ENCODE measurements at places on chromosomes 12 and 14.
A peak's percentile ranks its signal among the peaks of the same experiment; 100 is the strongest.

- DNase-seq: no peak
These were observed 2.8 kb downstream of the KRT78 start for GRCh38 chr12:52845946-52846345.

DNA sequence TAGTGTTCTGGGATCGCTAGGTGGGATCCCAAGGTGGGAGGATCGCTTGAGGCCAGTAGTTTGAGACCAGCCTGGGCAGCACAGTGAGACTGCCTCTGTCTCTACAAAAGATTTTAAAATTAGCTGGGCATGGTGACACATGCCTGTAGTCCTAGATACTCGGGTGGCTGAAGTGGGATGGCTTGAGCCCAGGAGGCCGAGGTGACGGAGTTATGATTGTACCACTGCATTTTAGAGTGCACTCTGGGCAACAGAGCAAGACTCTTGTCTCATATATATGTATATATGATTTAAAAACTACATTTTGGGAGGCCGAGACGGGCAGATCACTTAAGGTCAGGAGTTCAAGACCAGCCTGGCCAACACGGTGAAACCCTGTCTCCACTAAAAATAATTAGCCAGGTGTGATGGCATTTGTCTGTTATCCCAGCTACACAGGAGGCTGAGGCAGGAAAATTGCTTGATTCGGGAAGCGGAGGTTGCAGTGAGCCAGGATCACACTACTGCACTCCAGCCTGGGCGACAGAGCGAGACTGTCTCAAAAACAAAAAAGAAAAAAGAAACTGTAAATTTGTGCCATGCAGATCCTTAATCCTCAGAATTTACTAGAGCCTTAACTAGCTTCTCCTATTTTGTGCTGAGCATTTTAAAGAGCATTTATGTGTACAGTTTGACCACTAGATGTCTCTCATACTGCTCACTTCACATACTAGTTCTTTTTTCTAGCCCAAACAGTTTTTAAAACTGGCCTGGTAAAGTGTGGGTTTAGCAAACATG is 114.8 kb downstream of the MON2 start:
- DNase-seq: no peak

- DNase-seq: no peak
These were observed 26.8 kb upstream of the CKAP4 start for GRCh38 chr12:106274575-106275121.

DNA sequence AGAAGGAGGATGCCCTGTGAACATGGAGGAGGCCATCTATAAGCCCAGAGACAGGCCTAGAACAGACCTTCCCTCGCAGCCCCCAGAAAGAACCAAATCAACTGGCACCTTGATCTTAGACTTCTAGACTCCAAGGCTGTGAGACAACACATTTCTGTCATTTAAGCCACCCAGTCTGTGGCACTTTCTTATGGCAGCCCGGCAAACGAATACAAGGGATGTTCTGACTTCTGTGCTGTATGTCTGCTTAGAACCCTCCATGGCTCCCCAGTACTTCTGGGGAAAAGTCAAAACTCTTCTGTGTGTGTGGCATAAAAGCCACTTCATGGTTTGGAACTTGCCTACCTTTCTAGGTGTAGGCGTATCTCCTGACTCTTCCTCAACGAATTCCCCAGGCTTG is 42.9 kb downstream of the RBM19 start:
- DNase-seq: no peak

- no peak for DNase-seq
These were observed 237.2 kb downstream of the IPO8 start for GRCh38 chr12:30458453-30458852.

GRCh38 chr14:21668377-21668776 is 5.2 kb downstream of the OR4E1 start:
- DNase-seq: no peak

GRCh38 chr12:66600903-66601302 is 78.0 kb downstream of the GRIP1 start:
- no peak for DNase-seq

GRCh38 chr12:97386133-97386581 is 76.4 kb upstream of the RMST start:
- no peak for DNase-seq

DNA sequence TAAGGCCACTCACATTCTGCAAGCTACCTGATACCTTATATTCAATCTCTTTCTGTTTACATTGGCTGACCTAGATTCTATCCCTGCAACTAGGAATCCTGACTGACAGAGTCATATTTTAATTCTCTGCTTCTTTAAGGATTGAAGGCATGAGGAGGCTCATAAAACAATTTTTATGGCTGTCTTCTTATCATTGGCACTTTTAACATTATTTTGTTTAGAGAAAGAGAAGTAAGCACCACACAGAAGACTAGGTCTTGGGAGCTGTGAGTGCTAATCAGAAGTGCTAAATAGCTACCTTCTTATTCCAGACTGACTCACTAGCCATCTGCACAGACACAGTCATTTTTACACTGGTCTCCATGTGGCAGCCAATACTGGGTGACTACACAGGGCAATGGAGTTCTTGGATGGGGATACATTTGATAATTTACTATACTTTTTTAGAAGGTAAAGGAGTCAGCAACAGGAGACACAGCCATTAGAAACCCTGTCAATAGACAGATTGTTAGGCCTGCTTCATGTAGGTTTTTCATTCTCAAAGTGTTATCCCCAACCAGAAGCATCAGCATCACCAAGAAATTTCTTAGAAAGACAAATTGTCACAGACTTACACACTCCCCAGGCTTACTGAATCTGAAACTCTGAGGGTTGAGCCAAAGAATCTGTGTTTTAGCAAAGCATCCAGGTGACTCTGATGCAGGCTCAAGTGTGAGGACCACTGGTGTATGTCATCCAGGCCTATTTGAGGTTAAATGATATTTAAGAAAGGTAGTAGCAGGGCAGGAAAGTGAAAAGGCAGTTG is 214.1 kb downstream of the DUSP6 start:
- DNase-seq: no peak

DNA sequence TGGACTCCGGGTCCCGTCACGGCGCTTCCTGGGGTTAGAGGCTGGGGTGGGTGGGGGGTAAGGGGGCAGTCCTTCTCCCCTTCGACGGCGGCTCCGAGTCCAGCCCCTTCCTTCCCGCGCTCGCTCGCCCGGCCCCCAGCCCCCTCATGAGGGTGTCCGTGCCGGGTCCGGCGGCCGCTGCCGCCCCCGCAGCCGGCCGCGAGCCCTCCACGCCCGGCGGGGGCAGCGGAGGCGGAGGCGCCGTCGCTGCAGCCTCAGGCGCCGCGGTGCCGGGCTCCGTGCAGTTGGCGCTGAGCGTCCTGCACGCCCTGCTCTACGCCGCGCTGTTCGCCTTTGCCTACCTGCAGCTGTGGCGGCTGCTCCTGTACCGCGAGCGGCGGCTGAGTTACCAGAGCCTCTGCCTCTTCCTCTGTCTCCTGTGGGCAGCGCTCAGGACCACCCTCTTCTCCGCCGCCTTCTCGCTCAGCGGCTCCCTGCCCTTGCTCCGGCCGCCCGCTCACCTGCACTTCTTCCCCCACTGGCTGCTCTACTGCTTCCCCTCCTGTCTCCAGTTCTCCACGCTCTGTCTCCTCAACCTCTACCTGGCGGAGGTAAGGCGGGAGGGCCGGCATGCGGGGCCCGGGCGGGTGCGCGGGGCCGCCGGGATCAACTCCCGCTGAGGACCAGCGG is 500 bp downstream of the GPR137C start:
- DNase-seq: peak; percentile 60

- DNase-seq: no peak
These were observed 2.5 kb downstream of the PGF start for GRCh38 chr14:74952697-74953484.

DNA sequence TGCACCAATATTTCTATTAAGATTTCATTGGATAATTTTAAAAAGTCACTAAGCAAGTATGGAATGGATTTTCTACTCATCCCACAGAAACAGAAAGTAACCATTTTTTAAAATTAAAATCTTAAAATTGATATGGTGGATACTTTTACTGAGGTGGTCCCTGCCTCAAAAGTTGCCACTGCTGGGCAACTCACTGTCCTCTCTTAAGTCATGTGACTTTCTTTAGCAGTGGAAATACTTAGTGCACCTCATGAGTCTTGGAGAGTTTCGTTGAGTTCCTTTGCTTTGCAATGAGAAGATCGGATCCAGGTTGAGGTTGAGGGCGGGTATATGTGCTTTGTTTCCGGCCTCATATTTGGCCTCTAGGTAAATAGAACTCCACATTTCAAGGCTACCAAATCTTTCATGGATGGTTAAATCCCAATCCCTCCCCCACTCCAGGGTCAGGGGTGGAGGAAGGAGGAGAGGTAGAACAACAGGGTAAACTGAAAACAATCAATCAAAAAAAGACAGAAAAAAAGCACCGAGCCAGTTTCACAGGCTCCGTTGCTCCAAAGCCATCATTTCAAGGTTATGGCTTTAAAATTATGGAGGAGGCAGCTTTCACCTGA is 39.5 kb upstream of the DUSP6 start:
- no peak for DNase-seq

GRCh38 chr12:46410495-46410894 is 37.9 kb upstream of the SLC38A2 start:
- no peak for DNase-seq

- peak; percentile 27 for DNase-seq
These were observed 15.0 kb upstream of the FOXG1 start for GRCh38 chr14:28751467-28752058.

DNA sequence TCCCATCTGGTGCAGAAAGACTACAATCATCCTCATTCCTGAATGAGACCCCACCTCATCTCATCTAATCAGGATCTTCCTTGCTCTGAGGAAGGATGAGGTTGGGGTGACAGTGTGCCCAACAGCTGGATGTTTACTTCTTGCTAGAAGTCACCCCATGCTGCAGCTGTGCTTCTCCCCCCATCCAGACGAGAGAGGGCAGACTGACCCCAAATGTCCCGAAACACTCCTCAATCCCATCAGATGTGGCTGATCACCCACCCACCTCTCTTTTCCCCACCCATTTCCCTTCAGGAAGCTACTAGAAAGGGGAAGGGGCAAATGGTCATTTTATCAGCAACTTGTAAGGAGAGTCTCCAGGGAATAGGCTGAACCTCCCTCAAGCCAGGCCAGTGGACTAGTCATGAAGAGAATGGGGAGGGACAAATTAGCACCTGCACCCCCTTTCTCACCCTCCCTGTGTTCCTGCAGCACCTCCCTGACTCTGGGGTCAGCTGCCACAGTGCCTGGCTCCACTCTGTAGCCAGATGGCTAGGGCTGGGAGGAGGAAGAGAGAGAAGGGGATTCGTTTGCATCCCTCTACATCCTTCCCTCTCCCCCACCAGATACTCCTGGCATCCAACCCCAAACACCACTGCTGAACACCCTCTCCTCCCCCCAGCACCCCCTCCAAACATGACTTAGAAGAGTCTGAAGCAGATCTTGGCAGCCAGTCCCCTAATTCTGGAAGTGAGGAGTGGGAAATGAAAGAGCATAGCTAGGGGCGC is 2.8 kb upstream of the BAZ2A start:
- no peak for DNase-seq

DNA sequence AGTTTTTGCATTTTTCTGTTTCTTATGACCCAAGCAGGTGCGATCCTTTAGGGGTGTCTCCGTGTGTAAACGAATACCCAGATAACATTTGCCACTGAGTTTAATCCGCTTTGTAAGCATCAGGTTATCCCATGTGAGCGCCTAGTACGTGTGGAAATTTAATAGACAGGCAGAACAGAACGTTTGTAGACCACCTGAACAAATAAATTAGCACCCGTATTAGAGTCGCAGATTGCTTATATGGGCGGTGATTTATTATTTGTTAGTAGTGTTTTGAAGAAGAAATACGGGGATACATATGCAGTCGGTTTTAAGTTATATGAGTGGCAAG is 325 bp downstream of the C12orf60 start:
- no peak for DNase-seq

GRCh38 chr12:1322821-1323220 is 271.6 kb downstream of the FBXL14 start:
- no peak for DNase-seq

- no peak for DNase-seq
These were observed 679.5 kb downstream of the C12orf50 start for GRCh38 chr12:87349681-87350080.

DNA sequence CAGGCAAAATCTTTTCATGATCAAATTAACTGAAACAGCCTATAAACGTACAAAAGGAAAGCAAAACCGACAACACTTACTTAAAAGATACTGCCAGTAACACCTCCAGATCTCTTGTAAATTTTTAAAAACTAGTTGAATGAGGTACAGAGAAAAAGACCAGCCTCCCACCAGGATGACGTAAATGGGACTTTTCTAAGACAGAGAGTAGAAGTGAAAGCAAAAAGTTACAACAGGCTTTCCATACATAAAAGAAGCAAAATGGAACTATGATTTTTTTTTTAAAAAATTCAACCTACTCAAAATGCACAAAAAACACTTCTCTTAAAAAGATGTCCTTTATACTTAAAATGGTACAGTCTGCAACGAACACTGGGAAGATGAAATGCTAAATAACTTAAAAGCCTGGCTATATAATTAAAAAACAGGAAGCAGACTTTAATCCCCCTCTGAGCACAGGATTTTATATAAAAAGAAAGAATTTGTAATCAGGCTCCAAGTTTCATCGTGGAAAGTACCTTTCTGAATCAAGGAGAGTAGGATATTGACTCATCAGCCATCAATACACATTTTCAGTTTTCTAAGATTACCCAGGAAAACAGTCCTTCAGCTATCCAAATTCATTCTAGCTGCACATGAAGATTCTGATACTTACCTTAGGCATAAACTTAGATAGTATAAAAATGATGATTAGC is 14.2 kb upstream of the MYO1A start:
- DNase-seq: peak; percentile 73

GRCh38 chr14:35390577-35391387 is 13.8 kb downstream of the NFKBIA start:
- no peak for DNase-seq

DNA sequence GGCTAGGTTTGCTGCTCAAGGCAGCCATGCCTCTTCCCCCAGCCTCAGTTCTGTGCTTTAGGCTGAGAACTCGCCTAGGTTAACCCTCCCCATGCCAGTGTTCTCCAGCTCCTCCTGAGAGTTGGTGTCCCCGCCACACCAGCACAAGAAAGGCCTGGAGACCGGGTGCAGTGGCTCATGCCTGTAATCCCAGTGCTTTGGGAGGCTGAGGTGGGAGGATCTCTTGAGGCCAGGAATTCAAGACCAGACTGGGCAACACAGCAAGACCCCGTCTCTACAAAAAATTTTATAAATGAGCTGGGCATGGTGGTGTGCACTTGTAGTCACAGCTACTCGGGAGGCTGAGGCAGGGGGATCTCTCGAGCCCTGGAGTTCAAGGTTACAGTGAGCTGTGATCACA is 10.2 kb downstream of the RIN3 start:
- DNase-seq: no peak

- DNase-seq: no peak
These were observed 35.1 kb downstream of the EIF2S3B start for GRCh38 chr12:10540776-10541205.

GRCh38 chr12:129001-129400 is 62.4 kb downstream of the IQSEC3 start:
- DNase-seq: no peak

All from activated CD8-positive, alpha-beta T cell treated with anti-CD3 and anti-CD28 coated beads, Interleukin-2, amount 10 ng/mL, durations not matched to agents 7 days and 5 days (primary cell).